Neural crest cell (in vitro differentiated cells): ENCODE measurements at places on chromosomes 6 and 20. TPM values are rescaled to one million over a fixed set of nuclear protein-coding genes. Genes with fewer than 3 reads are reported as not detected.

ARG1 gene
- total RNA-seq = not detected in 2 replicates

JPH2 gene
- total RNA-seq = 0.07 TPM in 1 of 2 replicates, not detected in the other

PROCR gene
- total RNA-seq = not detected in 2 replicates

IL17F gene
- total RNA-seq = not detected in 2 replicates
